Left lobe of liver (tissue), 2 donors: ENCODE measurements at places on chromosomes 2 and 18. TPM values are rescaled to one million over a fixed set of nuclear protein-coding genes. Genes with fewer than 3 reads are reported as not detected.

The UGGT1 gene
- 33.0 TPM for total RNA-seq

The TRIM43 gene
- total RNA-seq, result not detected

GRCh38 chr2:172449911-172450550 is 22.6 kb downstream of the ITGA6 start:
- no peak for DNase-seq

DNA sequence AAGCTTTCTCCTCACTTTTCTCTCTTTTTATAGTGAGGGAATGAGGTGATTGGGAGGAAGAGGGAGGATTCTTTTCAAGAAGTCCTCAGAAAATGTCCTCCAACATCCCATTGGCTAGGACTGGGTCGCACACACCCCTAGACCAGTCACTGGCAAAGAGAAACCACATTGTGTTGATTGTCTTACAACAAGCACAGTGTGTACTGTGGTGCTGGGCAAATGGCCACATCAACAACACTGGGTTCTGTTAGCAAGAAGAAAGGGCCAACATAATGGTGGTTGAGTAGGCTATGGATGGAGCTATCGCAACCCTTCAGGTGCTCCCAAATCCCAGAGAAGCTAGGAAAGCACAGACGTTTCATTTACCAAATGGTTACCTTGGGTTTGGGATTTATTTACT is 18.7 kb upstream of the PTPN4 start:
- DNase-seq, result no peak
